ENCODE measurements at places on chromosomes 5 and 9. TPM values are rescaled to one million over a fixed set of nuclear protein-coding genes. Genes with fewer than 3 reads are reported as not detected.
A peak's percentile ranks its signal among the peaks of the same experiment; 100 is the strongest.

DNA sequence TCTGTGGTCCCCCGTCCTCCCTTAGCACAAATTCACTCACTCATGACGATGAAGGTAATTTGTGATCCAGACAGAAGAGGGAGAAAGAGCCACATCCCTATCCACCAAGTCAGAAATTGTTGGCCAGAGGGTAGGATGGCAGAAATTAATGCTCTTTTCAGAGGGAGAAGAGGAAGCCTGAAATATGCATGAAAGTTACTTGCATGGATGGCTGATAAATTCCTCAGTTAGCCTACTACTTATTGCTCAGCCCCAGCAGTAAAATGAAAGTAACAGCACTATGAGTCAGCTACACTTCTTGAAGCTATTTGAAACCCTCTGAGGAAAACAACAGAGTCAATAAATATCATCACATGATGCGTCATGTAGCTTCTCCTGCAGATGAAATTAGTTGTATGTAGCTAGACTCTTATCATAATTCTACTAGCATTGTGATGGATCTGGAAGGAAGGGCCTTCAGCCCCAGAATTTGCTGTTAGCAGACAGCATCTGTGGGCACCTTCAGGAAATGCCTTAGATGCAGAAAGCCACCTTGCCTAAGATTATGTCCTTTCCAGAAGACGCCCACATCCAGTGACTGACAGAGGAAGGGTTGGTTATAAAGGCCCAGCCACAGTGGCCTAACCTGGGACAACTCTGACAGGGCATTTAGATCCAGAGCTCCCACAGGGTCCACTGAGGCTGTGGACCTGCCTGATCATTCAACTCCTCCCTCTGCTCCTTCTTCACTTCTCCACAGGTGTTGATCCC is 81.2 kb upstream of the CCDC112 start:
- peak; percentile 87 for DNase-seq

GRCh38 chr9:126472198-126472947 is 141.4 kb upstream of the LMX1B start:
- DNase-seq: no peak

- DNase-seq: no peak
Observed at GRCh38 chr5:1807451-1808185, 6.4 kb downstream of the NDUFS6 start.

DNA sequence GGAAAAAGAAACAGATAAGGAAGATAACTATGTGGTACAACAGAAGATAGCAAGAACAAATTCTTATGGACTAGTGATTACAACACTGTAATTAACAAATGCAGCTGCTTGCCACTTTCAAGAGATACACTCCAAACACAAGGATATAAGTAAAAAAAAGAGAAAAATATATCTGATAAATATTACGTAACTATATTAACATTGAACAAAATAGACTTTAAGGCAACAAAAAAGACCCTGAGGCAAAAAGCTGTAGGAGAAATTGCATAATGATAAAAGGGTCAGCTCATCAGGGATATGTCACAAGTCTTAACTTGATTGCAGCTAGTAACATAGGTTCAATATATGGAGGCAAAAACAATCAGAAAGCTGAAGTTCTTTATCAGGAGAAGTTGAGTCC is 51.3 kb upstream of the RNF130 start:
- DNase-seq: no peak

DNA sequence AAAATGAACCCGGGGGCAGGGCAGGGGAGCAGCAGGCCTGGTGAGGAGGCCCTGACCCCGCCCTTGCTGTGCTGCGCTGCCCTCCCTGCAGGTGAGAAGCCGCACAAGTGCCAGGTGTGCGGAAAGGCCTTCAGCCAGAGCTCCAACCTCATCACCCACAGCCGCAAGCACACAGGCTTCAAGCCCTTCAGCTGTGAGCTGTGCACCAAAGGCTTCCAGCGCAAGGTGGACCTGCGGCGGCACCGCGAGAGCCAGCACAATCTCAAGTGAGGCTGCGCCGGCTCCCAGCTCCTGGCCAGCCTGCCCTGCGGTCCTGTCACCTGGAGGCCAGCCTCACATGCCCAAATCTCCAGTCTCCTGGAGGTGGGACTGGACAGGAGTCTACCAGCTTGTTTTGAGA is 12.3 kb downstream of the GFI1B start:
- no peak for DNase-seq

GRCh38 chr5:150659360-150660107 is 1.5 kb upstream of the MYOZ3 start:
- DNase-seq: no peak

Gene ARL15
- 7.9 TPM for total RNA-seq

Gene RICTOR
- 16.9 TPM for total RNA-seq

Gene WNT8A
- total RNA-seq: 0.12 TPM

Gene GKAP1
- total RNA-seq: 9.6 TPM

Gene CNTNAP3
- 0.05 TPM for total RNA-seq

Gene NSG2
- total RNA-seq: not detected

Gene ENHO
- 0.71 TPM for total RNA-seq

Gene TERT
- 0.62 TPM for total RNA-seq

Gene CBY3
- not detected for total RNA-seq

Gene MAST4
- 5.7 TPM for total RNA-seq
